ENCODE measurements at places on chromosomes 1 and 21.

GRCh38 chr1:209962388-209962787 is 24.4 kb downstream of the SYT14 start:
- no peak for DNase-seq

GRCh38 chr1:44293761-44294315 is 61.2 kb downstream of the ERI3 start:
- no peak for DNase-seq

- DNase-seq, result no peak
These were observed 221.1 kb upstream of the PBX1 start for GRCh38 chr1:164337885-164338284.

- no peak for DNase-seq
These were observed 51.4 kb upstream of the C8B start for GRCh38 chr1:57017200-57017599.

DNA sequence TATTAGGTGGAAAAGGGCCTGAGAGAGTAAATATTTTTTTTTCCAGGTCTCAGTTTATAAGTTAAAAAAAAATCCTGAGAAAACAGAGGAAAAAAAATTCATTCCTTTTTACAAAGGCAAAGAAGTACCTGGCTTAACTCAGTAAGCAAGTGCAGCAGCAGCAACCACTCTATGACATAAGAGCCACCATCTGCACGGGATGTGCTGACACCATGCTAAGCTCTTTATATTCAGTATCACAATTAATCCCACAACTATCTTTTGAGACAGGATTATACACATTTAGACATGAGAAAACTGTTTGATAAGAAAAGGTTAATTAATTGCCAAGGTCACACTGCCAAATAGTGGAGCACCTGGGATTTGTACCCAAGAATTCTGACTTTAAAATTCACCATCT is 13.4 kb upstream of the DPT start:
- DNase-seq, result no peak

DNA sequence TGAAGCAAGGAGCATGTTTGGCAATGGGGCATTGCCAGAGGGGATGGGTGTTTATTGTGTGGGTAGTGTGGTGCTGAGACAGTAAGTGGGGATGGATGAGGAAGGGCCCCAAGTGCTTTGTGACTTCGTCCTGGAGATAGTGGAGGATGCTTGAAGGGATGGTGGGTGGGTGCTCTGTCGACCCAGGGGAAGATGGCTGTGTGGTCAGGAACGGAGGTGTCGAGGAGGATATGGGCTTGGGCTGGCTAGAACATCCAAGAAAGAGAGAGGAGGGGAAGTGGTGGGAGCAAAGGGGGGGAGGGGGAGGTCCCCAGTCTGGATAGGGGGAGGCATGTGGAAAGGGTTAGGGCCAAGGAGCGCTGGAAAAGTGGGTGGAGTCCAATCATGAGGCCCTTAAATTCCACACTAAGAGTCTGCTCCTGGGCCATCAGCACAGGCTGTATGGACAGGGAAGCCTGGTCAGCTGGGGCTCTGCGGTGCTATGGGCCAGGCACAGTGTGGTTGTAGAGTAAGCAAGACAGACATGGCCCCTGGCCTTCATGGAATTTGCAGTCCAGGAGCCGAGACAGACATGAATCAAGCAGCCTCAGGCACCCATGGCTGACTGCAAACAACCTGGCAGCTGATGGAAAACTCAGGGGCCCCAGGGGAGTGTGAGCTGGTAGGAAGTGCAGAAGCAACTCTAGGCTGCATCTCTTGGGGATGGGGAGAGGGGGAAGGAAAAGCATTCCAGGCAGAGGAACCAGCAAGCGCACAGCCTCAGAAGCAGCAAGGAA is 36.3 kb downstream of the EDN2 start:
- no peak for DNase-seq

DNA sequence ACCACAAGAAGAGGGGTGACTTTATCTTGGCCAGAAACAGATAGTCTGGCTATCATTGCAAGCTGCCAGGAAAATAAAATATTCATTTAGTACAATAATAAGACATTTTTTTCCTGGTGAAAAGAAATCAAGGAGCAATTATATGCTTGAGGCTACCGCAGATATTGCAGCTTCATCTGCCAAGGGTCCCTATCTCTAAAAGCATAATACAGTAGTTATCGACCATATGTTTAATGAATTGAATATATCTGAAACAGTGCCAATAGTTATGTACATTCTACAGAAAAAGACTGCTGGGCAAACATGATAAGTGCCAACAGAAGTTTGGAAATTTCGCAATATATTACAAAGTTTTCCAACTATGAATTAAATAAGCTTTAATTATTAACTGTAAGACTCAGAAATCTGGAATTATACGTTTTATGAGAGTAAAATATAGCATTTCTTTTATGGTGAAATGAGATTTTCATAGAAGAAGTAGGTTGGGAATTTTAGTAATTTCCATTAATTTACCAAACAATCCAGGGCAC is 561.1 kb upstream of the ZP4 start:
- no peak for DNase-seq

DNA sequence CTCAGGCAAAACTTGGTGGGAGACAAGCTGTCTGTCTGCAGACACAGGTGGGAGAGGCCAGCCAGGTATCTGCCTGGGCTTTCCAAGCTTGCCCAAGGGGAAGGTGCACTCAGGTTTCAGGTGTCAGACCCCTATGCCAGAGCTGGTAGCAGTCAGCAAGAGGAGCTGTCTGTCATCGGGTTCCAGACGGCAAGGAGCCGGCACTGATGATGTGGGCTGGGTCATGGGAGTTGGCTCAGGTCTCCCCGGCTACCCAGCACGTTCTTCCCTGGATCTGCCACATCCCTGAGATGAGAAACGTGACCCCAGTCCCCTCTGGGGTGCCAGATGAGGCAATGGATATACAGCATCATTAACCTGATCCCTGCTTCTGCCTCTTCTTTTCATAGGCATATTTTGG is 23.0 kb downstream of the TMCC2 start:
- no peak for DNase-seq

DNA sequence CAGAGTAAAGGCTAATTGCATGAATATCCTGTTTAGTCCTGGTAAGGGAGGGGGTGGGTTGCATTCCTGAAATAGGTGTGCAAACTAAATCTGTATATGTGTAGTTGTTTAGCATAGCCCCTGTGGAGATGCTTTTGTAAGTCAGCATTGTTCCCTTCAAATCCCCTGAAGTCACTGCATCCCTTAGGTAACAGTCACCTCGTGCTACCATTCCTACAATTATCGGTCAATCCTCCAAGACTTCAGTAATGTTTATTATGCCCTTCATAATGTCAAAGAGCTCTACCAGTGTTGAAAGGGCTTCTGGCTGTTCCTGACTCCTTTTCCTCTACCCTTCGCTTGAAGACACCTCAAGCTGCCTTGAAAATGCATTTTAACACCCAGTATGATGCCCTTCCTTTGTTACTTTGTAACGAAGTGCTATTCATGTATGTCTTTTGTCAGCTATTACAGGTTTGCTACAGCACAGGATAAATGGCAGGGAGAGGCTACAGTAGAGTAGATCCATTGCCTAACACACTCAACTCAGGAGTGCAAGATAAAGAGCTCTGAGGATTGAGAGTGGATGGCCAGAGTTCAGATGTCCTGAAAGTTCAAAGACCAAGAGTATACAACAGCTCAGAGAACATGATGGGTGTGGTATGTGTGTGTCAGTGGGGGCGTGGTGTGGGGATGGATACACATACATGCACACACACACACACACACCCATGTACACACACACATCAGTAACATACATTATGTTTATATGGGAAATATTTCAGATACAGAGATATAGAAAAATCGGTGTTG is 27.4 kb upstream of the FOXD3 start:
- DNase-seq, result no peak

DNA sequence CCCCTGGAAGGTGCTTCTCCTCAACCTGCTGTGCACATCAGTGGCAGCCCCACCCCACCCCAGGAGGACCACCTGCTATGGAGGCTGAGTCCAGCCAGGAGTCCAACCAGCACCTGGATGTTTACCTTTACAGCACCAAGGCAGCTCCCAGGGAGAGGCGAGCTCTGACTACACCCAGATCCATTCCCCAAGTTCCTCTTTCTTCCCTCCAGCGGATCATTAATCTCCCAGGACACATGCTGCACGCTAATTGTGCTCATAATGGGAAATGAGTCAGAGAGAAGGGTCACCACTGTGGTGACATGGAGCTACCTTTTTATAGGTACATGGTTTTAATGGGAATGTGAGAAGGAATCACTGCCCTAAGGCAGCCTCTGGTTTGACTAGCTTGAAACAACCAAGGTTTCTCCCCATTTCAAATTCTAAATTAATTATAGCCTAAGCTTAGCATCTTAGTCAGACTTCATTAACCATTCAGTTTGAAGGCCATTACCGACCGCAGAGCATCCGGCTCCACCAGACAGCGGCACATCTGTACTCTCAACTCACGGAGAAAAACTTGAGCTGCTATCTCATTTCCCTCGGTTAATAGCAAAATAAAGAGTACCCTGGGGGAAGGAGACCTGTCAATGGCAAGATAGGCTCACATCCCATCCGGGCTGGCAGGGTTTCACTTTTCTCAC is 173.1 kb upstream of the GALNT2 start:
- DNase-seq, result no peak

Measured in caudate nucleus (tissue), 63 donors.